ENCODE measurements at places on chromosomes 4 and X.

DNA sequence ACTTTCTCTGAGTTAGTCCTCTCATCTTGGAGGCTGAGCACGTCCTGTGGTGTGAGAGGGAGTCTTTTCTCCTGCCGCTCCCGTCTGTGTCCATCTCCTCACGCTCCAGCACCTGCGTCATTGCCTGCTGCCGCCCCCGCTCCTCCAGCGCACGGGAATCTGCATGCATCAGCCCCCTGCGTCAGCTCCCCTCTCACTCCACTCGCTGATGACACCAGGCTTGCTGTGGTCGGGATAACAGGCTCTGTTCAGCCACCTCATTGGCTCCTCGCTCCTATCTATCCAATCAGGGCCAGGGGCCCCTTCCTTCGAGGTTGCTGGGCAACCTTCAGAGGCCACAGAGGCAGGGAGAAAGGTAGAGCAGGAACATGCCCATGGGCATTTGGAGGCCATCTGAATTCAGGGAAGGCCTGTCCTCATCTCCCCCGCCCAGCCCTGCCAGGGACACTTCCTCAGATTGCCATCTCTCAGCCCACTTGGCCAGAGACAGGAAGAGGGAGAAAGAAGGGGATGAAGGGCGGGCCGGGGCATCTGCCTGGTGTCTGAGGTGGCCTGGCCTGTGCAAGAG is 9.3 kb downstream of the ZNF185 start:
- no peak for DNase-seq

DNA sequence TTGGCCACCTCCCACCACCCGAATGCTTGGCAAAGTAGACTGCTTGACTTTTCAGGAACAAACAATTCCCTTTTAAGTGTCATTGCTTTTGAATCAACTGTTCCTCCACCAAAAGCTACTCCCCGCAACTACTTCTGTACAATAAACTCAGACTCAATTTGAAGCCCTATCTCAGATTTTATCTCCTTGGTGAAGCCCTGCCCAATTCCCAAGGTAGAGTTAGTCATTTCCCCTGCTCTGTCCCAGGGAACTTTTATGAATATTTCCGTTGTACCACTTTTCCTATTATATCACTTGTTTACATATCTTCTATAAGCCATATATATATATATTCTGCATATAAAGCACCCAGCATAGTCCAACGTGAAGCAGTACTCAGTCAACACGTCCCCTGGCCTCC is 102.8 kb downstream of the C4orf51 start:
- no peak for DNase-seq

- DNase-seq: no peak
Observed at GRCh38 chr4:147802346-147802745, 70.5 kb downstream of the ARHGAP10 start.

DNA sequence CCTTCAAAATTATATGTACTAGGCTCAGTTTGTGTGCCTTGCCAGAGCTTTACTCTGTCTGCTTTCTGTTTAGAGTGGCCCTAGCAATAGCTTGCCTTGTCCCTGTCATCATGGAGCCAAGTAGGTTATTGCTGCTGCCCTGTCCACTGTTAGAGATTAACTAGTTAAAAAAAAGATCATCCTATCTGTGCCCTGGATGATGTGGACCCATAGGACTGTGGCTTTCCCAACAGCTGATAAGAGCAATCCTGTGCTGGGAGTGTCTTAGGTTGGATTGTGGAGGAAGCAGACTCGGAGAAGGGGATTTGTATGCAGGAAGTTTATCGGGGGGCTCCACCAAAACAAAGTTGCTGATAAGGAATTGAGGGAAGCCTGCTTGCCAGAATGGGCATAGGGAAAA is 23.8 kb downstream of the PPP1R2C start:
- peak; percentile 51 for DNase-seq

- no peak for DNase-seq
Observed at GRCh38 chr4:63505714-63506460, 903.4 kb downstream of the TECRL start.

DNA sequence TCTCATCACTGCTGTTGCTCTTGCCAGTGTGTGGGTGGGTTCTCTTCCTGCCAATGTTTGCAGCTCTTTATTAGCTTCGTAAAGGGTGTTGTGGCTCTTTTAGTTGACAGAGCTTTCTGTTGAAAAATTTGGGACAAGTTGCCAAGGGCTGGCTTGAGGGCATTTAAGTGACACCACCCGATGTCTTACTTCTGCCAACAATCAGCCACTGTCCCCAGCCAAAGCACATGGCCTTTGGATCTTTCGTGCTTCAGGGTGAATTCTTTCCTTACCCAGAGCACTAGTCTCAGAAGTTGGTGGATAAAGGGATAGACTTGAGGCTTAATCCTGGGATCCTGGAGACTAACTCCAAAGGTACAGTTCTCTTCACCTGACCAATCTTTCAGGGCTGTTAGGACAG is 113.6 kb downstream of the SOX3 start:
- no peak for DNase-seq

DNA sequence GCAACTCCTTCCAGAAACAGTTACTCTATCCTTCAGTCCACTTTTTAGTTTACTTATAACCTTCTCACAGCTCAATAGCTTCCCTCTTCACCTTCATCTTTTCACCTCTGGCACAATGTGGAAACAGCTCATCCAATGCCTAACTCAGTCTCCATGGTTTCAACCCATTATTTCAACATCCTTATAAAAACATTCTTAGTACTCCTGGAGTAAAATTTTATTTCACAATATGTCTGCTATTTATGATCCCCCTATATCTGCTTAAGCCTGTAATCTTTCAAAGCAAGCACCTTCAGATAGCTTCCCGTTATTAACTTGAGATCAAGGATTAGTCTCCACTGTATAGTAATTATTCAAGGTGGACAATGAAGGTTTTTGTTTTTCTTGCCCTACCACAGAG is 156.3 kb downstream of the GASK1B start:
- DNase-seq: no peak

DNA sequence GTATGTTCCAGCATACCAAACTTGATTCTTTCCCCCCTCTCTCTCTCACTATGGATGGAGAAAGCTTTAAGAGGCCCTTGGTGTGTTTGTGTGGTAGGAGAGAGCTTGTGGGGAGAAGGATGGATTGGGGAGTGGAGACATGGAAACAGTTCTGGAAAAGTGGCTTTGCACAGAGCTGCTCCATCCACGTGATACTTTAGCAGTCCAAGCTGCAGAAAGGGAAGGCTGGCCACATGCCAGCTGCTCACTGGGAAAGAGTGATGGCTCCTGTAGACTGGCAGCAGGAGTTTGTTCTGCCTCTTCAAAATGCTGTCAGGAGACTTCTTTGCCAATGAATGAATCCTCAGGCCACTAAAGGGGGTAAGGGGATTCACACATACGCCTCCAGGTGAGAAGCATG is 21.7 kb upstream of the SEC24B start:
- DNase-seq: no peak

- no peak for DNase-seq
Observed at GRCh38 chrX:68354879-68355628, 78.2 kb downstream of the OPHN1 start.

DNA sequence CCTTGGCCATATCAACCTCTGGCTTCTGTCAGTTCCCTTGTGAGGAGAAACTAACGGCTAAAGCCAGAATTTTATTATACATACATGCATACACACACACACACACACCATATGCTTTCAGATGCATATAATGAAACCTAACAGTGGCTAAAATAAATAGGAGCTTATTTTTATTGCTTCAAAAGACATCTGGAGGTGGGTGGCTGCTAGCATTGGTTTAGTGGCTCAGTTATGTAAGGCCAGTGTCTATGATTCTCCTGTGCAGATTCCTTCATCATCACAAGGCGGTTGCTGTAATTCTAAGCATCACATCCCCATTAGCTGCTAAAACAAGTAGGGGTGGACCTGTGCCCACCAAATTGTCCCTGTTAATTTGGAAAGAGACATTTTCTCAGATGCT is 110.8 kb downstream of the MAPK10 start:
- DNase-seq: no peak

Measured in trophoblast cell (in vitro differentiated cells and primary cell).